ENCODE measurements at places on chromosomes 13 and 19.

- DNase-seq = no peak
These were observed 918.8 kb downstream of the SLITRK1 start for GRCh38 chr13:82963226-82964099.

GRCh38 chr13:43085545-43085944 lies 62.2 kb downstream of the DNAJC15 start:
- no peak for DNase-seq

GRCh38 chr19:12521996-12522395 lies 29.3 kb downstream of the ZNF564 start:
- no peak for DNase-seq

DNA sequence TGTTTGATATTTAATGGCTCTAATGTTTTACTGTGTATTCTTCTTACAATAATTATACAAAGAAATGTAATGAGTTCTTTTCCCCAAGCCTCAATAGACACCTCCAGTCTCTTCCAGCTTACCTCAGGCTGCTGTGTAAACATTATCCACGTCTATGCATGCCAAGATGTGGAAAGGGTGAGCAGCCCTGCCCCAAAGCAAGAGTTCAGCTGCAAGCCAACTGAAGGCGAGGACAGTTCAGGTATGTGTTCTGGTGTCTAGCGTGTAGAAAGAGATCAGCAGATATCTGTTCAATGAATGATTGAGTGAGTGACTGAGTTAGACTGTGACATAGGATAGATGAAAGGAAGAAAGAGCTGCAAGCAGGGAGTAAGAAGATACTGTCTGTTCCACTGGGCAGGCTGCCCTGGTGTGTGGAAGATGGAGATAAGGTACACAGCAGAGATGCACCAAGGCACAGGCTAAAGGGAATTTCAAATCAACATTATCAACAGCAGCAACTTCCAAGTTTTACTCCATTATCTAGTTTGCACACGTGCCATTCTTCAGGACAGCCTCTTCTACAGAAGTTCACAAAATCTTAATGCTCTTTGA lies 66.0 kb downstream of the LATS2 start:
- no peak for DNase-seq

DNA sequence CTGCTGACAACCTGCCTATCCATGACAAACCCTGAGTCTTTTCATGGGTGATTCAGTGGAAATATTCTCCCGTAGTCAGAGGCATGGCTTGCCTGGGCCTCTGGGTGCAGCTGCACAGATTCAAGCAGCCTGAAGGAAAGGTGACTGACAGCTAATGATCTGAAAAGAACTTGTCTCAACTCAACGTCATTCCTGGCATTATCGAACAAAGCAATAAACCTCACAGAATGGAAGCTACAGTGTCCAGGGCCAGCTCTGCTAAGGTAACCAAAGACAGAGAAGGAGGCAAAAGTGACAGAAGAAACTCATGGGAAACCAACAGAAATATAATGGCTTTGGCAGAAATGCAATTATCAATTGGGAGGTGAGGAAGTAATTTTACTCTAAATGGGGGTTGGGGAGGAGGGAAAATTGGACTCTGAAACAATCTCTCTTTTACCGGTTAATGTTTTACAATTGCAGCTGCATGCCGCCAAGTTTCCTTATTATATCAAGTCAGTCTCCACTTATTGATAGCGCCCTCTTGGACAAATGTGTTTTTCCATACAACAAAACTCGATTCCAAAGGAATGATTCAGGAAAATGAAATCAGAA lies 12.9 kb downstream of the STARD13 start:
- DNase-seq = no peak

DNA sequence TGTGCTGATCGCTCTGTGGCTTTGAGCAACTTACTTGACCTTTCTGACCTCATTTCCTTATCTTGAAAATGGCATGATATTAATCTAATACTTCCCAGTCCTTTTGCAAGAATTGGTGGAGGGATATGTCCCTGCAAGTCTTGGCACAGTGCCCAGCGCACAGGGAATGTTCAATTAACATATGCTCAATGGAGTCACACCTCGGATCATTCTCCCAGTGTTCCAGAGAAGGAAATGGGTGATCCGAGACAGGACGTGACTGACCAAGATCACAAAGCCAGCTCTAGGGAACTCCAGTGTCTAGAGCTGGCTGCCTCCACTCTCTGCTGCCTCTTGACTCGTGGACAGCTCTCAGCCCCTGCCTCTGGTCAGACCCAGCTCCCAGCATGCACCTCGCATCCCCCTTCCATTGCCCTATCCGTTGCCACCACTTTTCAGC lies 3.6 kb downstream of the CDC42EP5 start:
- DNase-seq = no peak

- no peak for DNase-seq
These were observed 173.2 kb downstream of the FLT1 start for GRCh38 chr13:28321756-28322155.

GRCh38 chr13:48486362-48486761 lies 46.5 kb downstream of the RCBTB2 start:
- no peak for DNase-seq

DNA sequence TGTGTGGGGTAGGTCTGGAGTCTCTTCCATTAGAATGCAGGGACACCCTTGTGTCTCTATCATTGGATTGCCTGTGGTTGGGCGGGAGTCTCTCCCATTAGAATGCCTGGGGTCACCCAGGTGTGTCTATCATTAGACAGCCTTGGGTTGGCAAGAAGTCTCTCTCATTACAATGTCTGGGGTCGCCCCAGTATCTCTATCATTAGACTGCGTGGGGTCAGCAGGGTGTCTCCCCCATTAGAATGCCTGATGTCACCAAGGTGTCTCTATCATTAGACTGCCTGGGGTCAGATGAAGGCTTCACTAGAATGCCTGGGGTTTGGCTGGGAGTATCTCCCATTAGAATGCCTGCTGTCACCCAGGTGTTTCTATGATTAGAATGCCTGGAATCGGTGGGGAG lies 1539.0 kb downstream of the UQCRFS1 start:
- DNase-seq = no peak

- no peak for DNase-seq
These were observed 206.8 kb downstream of the ATP8A2 start for GRCh38 chr13:25578526-25578925.

- DNase-seq = peak; percentile 99
These were observed at the start of gene MRPS12 for GRCh38 chr19:38930776-38931520. Gene MRPS12 (plus strand): TSS chr19:38930944. CDS start chr19:38931295, 351 bp downstream.

DNA sequence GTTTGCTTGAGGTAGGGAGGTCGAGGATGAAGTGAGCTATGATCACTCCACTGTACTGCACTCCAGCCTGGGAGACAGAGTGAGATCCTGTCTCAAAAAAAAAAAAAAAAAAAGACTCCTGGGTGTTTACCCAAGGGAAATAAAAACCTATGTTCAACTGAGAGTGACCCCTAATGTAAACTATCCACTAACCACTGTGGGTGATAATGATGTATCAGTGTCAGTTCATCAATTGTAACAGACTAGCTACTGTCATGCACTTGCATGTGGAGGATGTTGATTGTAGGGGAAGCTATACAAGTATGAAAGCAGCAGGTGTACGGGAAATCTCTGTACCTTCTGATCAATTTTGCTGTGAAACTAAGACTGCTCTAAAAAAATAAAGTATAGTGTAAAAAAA lies 2.6 kb upstream of the CIB3 start:
- no peak for DNase-seq

- DNase-seq = no peak
These were observed 20.7 kb downstream of the SAMD4B start for GRCh38 chr19:39362682-39363657.

DNA sequence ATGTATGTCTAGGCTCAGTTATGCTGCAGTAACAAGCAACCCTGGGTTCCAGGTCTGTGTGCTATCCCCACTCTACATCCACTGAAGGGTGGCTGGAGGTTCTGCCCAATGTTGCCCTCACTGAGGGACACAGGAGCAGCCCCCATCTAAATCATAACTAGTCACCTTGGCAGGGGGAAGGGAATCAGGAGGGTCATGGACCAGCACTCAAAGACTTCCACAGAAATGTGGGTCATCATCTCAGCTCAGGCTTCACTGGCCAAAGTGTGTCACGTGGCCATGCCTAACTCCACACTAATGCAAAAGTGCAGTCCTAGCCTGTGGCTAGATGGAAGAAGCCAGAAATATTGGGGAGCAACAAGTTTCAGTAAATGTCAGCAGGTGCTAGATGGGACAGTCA lies 137.3 kb upstream of the ZNF507 start:
- no peak for DNase-seq

GRCh38 chr19:31283701-31284100 lies 65.5 kb downstream of the TSHZ3 start:
- no peak for DNase-seq

- no peak for DNase-seq
These were observed 1250.7 kb downstream of the UQCRFS1 start for GRCh38 chr19:27962264-27962663.

DNA sequence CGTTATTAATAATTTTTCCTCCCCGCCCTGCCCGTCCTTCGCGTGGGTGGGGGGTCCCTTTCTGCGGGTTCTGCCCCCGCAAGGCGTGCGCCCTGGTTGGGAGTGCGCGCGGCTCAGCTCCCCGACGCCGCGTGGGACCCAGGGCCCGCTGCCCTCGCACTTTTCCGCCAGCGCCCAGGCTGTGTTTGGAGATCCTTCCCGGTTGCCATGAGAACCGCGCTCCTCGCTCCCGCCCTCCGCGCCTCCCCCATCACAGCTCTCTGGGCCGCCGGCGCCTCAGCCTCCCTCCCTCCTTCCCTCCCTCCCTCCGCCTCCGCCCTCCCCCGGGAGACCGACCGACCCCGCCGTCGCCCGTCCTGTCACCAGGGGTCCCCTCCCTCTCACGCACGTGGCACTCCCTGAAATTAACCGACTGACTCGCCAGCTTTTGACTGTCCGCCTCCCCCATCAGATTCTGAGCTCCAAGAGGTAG lies 2.4 kb upstream of the SSBP4 start:
- peak; percentile 85 for DNase-seq

DNA sequence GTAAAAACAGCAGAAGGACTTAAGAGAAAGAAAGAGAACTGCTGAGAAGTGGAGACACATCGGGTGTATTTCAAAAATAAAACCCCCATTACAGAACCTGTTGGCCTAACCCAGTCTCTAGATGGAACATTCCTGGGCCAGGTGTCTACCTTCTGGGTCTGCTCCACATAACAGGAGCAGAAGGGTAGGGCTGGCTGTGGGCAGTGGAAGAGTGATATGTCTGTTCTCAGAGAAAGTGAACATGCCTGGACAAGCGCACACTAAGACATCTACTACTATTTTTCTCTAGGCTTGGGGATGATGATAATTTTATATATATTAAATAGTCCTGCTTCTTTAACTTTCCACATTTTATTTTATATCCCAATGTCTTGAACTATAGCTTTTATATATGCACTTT lies 267.1 kb downstream of the TBC1D4 start:
- no peak for DNase-seq

- DNase-seq = no peak
These were observed 63.8 kb downstream of the KCTD15 start for GRCh38 chr19:33860312-33861090.

DNA sequence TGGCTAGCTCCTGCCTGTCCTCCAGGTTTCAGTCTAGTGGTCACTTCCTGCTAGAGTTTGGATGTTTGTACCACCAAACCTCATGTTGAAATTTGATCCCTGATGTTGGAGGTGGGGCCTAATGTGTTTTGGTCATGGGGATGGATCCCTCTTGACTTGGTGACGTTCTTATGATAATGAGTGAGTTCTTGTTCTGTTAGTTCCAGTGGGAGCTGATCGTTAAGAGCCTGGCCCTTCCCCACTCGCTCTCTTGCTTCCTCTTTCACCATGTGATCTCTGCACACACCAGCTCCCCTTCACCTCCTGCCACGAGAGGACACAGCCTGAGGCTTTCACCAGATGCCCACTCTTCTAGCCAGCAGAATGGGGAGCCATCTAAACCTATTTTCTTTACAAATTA lies 86.8 kb upstream of the SCEL start:
- no peak for DNase-seq

- DNase-seq = no peak
These were observed 50.8 kb downstream of the USP12 start for GRCh38 chr13:27120811-27121210.

DNA sequence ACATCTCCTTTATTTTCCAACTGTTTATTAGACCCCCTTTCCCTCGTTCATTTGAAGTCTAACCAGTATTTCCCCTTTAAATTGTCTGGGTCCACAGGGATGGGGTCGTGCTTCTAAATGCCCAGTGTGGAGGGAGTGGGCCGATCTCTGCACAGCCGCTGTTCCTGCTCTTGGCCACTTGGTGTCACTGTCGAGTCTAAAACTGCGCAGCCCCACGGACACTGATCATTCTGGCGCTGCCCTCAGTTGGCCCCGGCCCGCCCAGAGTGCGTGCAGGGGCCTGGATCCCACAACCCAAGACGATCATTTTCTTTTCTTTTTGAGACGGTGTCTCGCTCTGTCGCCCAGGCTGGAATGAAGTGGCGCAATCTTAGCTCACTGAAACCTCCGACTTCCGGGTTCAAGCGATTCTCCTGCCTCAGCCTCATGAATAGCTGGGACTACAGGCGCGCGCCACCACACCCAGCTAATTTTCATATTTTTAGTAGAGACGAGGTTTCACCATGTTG lies 12.0 kb downstream of the WDR88 start:
- DNase-seq = no peak

- DNase-seq = no peak
These were observed 1163.4 kb upstream of the ATXN8OS start for GRCh38 chr13:68944272-68944671.

DNA sequence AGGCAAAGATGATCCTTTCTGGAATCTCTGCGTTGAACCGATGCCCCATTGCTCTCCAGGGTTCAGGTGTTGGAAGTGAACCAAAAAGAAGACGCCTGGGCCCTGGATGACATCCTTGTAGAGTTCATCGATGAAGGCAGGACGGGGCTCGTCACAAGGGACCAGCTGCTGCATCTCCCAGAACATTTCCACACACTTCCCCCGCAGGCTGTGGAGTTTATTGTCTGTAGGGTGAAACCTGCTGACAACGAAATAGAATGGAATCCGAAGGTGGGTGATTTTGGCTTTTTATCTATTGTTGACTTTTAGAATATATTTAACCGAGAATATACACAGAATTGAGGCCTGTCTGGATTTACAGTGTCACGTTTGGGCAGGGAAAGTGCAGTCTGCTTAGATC lies 58.4 kb downstream of the SLC7A9 start:
- DNase-seq = no peak

- DNase-seq = peak; percentile 3
These were observed 688 bp downstream of the ZNF225 start for GRCh38 chr19:44113784-44114390.

DNA sequence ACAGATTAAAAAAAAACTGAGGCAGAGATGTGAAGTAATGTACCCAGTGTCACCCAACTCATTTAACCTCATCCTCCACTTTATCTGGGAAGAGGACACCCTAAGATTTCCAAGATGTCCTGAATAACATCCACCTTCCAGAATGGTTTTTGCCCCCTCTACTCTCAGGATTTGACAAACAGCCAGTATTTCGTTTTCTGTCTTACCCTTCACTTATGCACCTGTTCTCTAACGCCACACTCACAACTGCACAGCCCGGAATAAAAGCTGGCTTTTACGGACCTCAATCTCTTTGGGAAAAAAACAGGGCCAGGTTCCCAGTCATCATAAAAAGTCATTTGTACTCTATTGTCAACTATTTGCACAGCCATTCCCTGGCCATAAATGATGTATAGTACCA lies 21.2 kb upstream of the CEACAM6 start:
- no peak for DNase-seq
